Esophagus squamous epithelium (tissue), 5 donors: ENCODE measurements at places on chromosomes 11 and 22.
A peak's percentile ranks its signal among the peaks of the same experiment; 100 is the strongest.

GRCh38 chr11:5043380-5043779, 2.9 kb upstream of the OR52J3 start:
- no peak for DNase-seq

DNA sequence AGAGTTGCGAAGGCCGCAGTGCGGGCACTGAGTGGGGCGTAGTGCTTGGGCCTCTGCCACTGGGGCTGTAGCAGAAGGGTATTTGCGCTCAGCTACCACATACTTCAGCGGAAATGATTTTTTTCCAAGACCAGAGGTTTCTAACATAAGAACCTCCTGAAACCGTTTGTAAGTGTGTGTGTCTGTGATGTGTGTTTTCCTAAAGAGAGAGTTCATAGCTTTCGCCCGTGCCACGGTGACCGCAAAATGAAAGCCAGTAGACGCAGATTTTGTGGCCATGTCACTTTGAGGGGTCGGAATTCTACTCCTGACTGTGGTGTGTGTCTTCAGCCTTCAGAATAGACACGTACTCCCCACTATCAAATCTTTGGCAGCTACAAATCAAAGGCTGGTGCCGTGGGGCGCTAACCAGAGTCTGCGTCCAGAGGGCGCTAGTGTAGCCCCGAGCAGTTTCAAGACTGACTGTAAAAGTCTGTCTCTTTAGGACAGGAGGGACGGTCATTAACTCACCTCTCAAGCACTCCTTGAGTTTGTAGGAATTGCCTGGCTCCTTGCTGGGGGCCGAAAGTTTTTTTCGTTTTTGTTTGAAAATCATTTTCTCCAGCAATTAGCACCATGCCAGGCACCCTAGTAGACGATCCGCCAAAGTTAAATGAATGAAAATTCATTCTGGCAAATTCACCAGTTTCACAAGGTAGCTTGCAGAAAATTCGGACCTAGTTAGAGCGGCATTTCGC, 2.5 kb upstream of the CALCA start:
- DNase-seq, result no peak

GRCh38 chr22:19483481-19484244, 3.9 kb downstream of the CDC45 start:
- no peak for DNase-seq

- no peak for DNase-seq
Observed at GRCh38 chr22:48558606-48559402, 1268.9 kb downstream of the BRD1 start.

DNA sequence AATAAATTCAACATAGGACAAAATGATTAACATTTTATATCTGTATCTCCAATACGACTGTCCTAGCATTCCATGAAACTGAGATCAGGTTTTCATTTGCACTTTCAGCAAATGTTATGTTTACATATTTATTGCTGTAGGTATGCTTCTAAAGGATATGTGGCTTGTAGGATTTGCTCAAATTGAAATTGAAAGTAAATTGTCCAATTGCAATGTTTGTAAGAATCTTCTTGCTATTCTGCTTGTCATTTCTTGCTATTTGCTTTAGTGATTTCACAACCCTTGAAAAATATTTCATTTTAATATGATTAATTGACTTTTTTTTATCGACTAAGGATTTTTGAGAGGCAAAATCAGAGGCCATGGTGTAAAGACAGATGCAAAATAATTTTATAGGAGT, 904.2 kb upstream of the RAG2 start:
- no peak for DNase-seq

- DNase-seq, result no peak
Observed at GRCh38 chr22:25068707-25069106, 116.2 kb downstream of the KIAA1671 start.

- DNase-seq, result no peak
Observed at GRCh38 chr11:111911563-111912401, at the start of gene CRYAB. Gene CRYAB, minus strand, starts transcription at chr11:111911770. Its CDS starts 46 bp downstream, at chr11:111911724.

DNA sequence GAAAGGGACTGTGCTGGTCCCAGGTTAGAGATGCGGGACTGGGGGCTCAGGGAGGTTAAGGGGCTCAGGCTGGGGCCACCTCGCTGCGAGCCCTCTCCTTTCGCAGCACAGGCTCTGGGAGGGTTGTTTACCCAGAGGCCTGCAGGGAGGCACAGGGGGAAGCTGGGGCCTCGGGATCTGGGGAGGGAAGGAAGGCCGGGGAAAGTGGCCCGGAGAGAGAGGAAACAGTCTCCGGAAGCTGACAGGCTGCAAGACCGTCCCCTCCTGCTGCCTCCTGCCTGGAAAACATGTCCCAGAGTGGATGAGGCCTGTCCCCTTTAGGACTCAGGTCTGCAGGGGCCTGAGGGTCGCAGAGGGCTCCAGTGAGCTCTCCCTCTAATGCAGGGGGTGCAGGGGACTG, 45.4 kb downstream of the MYO7A start:
- DNase-seq, result no peak

- no peak for DNase-seq
Observed at GRCh38 chr11:86116386-86116726, 47.5 kb upstream of the PICALM start.

DNA sequence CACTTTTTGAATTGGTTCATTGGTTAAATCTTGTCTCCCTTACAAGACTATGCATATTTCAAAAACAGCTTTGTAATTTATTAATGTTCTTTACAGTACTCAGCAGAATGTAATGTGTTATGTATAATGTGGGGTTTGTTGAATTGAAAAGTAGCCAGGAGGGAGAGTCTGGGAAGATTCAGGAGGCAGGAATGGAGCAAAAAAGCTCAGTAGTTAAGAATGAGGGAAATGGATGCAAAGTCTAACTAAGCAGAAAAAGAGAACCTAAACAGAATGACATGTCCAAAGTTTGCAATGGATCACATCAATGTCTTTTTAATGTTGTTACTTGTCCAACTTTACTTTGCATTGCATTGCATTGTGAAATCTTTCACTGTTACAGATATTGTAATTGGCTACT, 86.5 kb upstream of the CARD18 start:
- DNase-seq, result no peak

- no peak for DNase-seq
Observed at GRCh38 chr22:46429325-46429853, 93.9 kb downstream of the TRMU start.

DNA sequence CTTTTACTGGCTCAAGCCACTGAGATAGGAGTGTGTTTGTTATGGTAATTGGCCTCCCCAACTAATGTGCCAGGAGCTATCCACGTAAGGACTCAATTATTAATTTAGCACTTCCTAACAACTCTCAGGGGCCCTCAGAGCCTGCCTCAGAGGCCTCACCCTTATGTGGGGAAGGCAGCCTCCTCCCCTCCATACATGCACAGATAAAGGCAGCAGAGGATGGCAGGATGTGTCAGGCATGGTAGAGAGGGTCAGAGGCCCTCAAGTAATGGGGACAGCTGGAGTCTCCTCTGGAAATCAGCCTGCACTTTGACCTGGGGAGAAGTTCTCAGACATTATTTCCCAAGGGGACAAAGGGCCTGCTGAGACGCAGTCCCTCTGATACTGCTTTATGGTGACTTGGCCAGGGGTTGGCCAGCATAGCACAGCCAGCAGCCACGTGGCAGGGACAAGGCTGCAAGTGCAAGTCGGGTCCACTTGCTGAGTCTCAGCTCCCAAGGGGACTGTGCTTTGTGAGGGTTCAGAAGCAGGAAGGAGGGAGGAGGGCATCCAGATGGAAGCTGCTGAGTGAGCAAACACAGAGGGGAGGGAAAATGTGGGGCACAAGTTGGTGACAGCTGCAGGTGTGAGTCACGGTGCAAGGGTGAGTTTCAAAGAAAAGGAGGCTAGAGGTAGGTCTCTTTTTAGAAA, 17.0 kb downstream of the MOGAT2 start:
- DNase-seq, result no peak

DNA sequence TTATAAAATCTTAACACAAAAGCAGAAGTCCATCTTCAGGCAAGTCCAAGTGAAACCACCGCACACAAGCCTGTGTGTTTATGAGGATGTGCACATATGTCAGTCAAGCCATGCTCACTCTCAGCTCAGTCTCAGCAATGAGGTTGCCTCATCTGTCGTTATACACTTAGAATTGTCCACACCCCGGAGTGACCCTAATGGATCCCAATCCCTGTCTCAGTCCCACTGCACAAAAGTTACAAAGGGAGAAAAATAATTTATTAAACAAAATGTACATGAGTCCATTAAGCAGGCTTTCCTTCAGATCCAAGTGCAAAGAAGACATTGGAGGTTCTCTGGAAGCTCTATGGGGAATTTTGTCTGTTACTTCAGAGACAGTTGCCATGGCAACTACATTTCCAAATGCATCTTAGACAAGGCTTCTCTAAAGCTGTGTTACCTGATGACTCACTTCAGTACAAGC, 24.4 kb downstream of the OR8B12 start:
- no peak for DNase-seq

DNA sequence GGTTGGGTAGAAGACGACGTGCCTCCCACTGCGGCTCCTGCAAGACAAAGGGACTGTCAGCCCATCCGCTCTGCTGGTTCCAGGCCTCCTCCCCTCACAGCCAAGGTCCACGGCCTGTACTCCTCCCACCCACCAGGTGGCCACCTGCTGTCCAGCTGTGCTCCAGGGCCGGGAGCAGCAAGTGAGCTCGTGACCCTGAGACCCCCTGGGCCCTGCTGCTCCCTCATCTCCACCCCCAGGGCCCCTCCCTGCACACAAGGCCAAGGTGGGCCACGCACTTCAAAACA, 27.4 kb downstream of the TSPAN4 start:
- no peak for DNase-seq

- peak; percentile 44 for DNase-seq
Observed at GRCh38 chr22:41382098-41382578, 396 bp downstream of the TEF start.

DNA sequence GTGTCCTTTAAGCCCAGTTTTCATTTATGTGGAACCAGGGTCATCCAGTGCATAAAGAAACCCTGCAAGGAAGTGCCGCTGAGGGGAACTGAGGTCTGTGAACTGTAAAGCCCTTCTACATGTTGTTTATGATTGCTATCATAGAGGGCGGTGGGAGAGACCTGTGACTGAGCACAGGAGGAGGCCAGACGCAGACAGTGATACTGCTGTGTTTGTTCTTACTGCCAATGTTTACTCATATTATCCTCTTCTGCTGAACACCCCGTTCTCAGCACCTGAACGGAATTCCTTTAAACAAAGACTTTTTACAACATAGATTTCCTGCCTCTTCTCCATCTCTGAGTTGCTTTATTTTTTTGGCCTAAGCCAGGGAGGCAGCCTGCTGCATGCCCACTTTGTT, 967 bp upstream of the GALNT18 start:
- DNase-seq, result no peak

GRCh38 chr11:20353829-20354434, 9.6 kb upstream of the HTATIP2 start:
- no peak for DNase-seq

DNA sequence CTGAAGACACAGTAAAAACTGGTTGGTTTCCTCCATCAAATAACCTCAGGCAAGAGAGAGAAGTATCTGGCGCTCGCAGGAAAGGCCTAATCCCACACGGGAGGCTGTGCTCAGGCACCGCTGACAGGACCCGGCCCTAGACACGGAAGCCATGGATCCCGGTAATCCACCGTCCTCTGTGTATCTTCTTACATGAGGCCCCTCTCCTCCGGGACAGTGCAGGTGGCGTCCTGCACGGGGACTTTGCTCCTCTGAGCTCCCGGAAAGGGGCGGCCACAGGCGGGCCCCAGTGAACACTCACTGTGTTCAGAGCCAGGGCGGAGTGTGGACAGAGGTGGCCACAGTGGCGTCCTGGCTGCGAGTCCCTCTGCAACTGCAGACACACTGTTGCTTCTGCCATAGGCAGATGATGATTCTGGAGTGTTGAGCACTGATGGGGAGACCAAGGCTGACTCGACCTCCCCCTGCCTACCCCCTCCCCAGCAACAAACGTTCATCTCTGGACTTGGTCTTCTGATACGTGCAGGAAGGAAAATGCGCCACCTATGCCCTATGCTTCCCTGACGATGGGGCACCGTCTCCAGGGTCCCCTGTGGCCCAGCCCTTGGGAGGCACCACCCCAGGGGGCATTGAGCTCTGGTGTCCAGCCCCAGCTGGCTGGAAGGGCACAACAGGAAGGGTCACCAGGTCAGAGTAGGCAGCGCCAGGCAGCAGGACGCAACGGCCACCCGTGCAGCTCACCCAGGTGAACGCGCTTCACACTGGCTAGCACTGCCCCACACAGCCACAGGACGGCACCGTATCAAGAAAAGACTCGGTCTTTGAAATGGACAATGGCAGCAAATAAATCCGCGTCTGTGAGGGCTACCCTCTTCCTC, 95.7 kb downstream of the TRMU start:
- DNase-seq, result no peak

GRCh38 chr11:115696563-115696962, 192.3 kb upstream of the CADM1 start:
- no peak for DNase-seq

GRCh38 chr11:67606093-67606491, 644 bp upstream of the NDUFV1 start:
- DNase-seq, result no peak

DNA sequence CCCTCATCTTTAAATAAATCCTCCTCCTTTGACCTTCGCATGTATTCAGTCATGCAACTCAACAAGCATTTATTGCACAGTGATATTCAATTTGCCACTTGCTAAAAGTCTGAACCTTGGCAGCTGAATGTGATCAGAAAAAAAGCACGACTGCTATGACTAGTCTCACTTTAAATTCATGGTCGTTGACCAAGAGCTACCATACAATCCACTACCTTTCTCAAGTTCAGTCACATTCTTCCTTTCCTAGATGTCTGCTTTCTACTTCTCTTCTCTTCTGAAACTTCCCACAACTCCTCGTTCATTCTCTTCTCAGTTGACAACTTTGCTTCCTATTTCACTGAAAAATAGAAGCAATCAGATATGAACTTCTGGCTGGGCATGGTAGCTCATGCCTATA, 2.0 kb upstream of the SAA1 start:
- no peak for DNase-seq

DNA sequence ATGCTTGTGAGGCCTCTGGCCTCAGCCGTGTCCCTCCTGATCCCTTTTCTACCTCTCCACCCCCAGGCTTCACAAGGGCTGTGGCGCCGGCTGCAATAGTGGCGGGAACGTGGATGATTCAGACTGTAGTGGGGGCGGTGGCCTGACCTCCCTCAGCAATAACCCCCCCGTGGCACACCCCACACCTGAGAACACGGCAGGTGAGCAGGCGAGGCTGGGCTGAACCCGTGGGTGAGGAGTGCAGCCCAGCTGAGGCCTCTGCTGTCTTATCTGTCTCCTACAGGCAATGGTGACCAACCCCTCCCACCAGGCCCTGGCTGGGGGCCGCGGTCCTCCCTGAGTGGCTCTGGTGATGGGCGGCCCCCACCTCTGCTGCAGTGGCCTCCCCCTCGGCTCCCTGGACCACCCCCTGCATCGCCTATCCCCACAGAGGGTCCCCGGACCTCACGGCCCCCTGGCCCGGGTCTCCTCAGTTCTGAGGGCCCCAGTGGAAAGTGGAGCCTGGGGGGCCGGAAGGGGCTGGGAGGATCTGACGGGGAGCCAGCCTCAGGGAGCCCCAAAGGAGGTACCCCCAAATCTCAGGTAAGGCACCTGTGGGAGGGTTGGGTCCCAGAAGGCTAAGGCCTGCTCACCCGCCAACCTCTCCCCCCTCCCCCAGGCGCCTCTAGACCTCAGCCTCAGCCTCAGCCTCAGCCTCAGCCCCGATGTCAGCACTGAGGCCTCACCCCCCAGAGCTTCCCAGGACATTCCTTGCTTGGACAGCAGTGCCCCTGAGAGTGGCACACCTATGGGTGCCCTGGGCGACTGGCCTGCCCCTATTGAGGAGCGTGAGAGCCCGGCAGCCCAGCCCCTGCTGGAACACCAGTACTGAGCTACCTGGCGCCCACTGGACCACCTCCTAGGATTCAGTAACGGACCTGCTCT, 1.5 kb upstream of the SIPA1 start:
- no peak for DNase-seq
